ENCODE measurements at places on chromosomes 12 and 14. TPM values are rescaled to one million over a fixed set of nuclear protein-coding genes. Genes with fewer than 3 reads are reported as not detected.

DNA sequence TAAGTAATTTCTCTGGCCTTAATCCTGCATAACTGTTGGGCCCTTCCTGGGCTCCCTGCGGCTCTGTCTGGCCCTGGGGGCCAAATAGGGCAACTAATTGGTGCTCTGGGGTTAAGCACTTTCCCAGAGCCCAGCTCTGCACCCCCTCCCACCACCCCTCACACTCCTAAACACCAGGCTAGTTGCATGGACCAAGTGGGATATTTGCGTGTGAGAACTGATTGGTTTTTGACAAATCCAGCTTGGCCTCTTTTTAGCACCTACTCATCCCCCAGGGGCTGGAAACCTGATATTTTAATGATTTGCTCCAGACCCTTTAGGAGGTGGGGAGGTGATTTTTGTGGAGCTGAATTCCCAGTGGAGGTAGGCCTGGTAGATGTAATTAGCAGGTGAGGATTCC is 91.9 kb downstream of the DICER1 start:
- DNase-seq: no peak

- DNase-seq: no peak
These were observed 122.1 kb downstream of the FOXA1 start for GRCh38 chr14:37472906-37473305.

GRCh38 chr12:123045678-123046077 is 65.2 kb downstream of the ARL6IP4 start:
- no peak for DNase-seq

DPF3 gene
- total RNA-seq: 1.3 TPM

DNA sequence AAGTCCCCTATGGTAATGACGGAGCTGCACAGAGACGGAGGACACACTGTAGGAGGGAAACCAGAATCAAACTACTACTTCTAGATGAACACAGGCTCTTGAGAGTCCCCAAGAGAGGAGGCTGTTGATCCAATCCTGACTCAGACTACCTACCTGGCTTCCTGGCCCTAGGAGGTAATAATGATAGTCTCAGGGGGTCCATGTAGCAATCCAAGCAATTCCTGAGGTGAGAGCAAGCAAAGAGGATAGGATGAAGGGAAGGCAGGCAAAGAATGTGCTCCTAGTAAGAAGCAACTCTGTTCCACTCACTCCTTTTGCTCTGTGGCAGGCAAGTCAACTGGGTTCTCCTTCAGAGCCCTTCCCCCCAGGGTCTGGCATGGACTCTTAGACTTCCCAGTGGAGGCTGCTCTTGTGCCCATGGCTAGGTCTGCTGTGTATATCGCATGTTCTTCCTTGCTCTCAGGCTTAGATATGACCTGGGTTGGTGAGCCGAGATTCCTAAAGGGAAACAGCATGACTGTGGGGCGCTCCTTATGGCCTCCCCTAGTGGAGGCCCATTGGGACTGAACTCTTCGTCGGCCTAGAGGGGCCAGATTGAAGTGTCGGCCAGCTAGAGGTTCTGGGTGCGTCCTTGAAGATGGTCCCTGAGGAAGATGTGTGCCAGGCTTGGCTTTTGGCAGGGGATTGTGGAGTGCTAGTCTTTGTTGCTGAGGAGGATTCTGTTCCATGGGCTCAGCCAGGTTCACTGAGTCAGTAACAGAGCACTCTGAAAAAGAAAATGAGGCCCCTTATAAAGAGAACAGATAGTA is 2.1 kb downstream of the TINF2 start:
- DNase-seq: no peak

GRCh38 chr12:119227292-119227691 is 48.6 kb downstream of the HSPB8 start:
- no peak for DNase-seq

DNA sequence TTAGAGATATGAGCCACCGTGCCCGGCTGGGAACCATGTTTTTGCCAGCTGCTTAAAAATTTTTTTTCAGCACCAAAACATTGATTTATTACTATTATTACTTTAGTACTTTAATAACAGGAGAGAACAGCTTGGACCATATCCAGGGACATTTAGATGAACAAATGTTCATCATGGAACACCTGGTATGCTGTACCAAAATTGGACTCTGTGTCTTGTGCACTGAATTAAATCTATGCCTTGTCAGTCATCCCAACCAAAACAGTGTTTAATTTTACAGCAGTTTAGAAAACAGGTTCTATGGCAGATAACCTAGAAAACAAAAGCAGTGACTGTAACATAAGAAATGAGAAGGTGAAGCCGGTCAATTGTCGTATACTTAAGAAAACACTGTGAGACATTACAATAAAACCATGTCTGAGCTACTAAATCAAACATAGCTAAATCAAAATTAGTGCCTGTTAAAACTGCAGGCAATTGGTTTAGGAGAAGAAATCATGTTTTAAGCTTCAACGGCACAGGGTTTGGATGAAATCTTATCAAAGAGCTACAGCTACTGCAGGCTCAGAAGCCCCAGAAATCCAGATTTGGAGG is 58.2 kb upstream of the PYGL start:
- no peak for DNase-seq

GRCh38 chr12:117143008-117143532 is 43.9 kb upstream of the TESC start:
- DNase-seq: no peak

- peak; percentile 70 for DNase-seq
These were observed at the start of gene WSCD2 for GRCh38 chr12:108129017-108129812. Gene WSCD2 (plus strand): TSS chr12:108129288. CDS start chr12:108195833, 66,545 bp downstream.

VCPKMT gene
- 13.1 TPM for total RNA-seq

- DNase-seq: no peak
These were observed 163.0 kb upstream of the EEA1 start for GRCh38 chr12:93091886-93092648.

GNG2 gene
- 174 TPM for total RNA-seq

- no peak for DNase-seq
These were observed 119.2 kb upstream of the DAAM1 start for GRCh38 chr14:59069163-59069854.

- no peak for DNase-seq
These were observed 51.8 kb downstream of the MSRB3 start for GRCh38 chr12:65330331-65330730.

- no peak for DNase-seq
These were observed 1553.8 kb upstream of the FLRT2 start for GRCh38 chr14:83975841-83976770.

SIRT4 gene
- 1.7 TPM for total RNA-seq

KRT82 gene
- total RNA-seq: not detected

DNA sequence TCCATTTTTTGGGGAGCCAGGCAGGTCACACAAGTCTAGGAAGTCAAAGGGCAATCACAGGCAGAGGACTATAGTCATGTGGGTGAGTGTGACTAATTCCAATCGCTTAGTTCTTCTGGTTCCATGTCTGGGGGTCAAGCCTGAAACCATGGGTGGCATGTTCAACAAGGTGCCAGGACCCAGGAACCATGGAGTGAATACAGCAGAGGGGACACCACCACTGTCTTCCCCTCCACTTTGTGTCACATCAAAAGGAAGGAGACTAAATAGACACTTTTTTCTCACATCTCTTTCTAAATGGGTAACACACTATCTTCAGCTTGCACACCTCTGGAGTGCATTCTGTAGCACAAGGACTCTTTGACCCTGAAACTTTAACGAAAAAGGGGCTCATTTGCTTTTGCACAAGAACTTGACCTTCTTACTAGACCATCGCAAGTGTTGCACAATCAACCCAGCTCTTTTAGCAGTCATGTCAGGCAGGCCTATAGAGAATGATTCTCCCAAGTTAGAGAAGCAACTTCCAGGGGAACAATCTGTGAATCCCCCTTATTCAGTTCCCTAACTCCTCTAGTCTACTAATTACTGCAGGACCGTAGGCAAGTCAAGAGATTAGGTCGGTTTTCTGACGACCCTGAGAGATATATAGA is 398.7 kb downstream of the NELL2 start:
- no peak for DNase-seq

DNA sequence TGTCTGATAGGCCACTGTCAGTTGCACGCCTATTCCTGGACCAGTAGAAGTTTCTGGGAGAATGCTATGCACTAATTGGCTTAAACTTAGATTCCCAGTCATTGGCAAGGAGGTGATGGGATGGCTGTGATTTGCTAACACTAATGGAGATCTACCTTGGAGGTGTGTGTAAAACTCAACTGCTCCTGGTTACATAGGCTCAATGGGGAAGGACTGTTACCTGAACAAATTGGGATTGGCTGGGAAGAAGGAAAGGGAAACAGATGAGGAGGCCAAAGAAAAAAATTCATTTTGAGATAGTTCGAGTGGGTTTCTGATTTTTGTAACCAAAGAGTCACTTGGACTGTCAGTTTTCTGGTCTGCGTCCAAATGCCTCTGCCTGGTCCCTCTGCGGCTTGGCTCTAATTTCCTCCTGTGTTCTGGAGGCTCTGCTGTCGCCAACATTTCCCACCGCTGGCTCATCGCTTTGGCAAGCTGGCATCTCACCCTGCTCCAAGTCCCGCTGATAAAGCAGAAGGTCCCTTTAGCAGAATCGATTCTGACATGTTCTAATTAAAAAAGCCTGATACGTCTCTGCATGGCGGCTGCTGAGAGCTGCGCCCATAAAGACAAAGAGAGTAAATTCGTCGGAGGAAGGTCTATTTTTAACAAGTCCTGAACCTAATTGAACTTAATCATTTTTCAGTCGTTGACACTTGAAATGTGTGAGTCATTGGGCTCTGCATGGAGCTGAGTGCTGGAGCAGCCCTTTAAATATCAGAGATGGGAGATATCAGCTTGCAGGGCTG is 2.0 kb upstream of the CCDC63 start:
- no peak for DNase-seq

DNA sequence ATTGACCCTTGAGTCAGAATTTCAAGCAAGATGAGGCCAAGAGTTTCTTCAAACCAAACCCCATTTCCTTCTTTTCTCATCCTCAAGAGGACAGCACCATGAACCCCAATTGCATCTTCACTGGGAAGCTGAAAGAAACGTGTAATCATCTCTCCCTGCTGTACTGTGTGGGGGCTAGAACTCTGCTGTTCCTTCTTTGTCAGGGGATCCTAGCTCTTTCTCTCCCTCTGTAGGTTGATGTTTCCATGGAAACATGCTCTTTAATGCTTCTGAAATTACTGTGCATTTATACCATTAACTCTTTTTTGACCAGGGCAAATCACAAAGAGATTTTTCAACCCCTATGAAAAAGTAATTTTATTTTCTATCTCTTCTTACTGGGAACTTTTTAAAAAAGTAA is 295.1 kb downstream of the GRIN2B start:
- no peak for DNase-seq

- no peak for DNase-seq
These were observed 2.7 kb downstream of the KTN1 start for GRCh38 chr14:55582746-55583145.

- no peak for DNase-seq
These were observed 10.2 kb upstream of the CCER1 start for GRCh38 chr12:90965204-90965603.

- DNase-seq: no peak
These were observed 2.0 kb downstream of the KRAS start for GRCh38 chr12:25248732-25249131.

DNA sequence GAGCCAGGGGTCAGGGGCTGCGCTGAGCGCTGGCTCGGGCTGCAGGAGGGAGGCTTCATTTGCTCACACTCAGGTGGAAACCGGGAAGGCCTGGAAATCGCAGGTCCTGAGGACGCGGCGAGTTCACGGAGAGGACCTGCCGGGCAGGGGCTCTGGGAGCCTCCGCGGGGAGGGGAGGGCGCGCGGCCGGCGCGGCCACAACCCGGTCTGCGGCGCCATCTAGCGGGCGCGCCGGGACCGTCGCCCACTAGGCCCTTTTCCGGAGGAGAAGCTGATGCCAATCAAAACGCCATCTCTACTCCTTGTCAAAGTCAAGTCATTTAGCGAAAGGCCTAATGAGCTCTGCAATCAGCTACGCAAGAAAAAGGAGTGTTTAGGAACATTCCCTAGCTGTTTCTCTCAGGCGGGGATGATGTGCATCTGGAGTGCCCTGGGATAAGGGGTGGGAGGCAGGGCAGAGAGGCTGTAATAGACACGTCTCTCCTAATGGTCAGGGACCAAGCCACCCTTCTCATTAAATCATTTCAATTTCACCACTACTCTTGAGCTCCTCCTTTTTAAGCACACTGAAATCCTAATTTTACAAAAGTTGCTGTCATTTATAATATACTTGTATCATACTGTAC is 885.8 kb upstream of the TMEM132C start:
- peak; percentile 69 for DNase-seq

PRB2 gene
- total RNA-seq: not detected

DNA sequence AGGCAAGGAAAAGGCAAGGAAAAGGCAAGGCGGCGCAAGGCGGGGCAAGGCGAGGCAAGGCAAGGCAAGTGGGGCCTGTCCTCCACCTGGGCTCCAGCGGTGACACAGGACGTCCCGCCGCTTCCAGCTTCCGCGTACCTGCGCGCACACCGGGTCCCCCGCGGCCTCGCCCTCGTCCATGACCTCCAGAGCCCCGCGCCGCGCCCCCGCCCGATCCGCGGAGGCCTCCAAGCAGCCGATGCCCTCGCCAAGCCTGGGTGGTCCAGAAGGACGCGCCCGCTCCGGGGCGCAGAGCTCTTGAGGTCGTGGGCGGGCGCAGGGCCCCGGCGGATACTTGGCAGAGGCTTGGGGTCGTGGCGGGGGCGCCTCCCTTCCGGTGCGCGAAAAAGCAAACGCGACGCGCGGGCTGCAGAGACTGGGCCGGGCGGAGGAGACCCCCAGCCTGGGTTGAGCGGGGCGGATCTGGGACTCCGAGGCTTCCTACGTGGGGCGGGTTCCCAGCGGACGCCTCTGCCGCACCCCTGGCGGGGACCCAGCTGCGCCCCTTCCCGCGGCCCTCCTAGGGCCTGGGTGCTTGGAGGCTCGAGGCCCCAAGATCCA is 60.8 kb upstream of the EIF5 start:
- DNase-seq: no peak

ANAPC7 gene
- 113 TPM for total RNA-seq

- DNase-seq: no peak
These were observed 16.2 kb upstream of the NOP2 start for GRCh38 chr12:6584293-6584692.

NRXN3 gene
- total RNA-seq: 2.5 TPM

DNA sequence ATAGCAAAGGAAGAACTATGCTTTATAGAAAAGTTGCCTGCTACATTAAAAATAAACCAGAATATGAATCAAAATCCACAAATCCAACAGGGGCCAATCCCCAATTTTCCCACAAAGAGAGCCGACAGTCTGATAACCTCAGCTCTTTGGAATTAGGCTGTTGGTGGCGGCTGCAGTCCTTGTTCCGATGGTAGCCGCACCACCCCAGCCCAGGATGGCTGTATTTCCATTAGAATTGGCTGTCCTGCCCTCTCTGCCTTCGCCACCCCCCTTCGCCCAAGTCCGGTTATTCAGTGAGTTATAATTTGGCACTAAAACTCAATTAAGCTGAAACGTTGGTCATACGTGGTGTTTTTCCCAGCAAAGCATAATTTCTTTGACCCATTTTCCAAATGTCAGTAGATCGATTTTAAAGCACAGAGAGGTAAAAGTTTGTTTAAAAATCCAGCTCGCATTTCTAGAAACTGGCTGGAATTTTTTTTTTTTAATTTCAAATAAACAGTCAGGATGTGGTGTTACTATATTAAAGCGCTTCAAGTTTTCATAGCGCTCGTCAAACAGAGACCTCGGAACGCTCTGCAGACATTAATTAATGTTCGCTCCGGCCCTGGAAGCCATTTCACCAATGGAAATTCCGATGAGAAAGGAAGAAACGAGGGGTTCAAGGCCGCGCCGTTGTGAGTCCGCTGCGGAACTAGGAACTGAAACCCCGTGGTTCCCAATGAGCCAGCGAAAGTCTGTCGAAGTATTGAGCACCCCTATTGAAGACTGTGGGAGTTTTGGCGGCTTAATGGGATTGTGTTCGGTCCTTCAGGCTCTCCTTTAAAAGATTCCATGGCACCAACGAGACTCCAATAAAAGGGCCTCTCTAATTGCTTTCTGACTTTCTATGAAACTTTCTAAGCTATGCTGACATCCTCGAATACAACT is 104.8 kb upstream of the DIO3 start:
- DNase-seq: no peak
